Stimulated activated CD8-positive, alpha-beta memory T cell treated with anti-CD3 and anti-CD28 coated beads, Interleukin-4, amount 100 ng/mL, for 24 hours (primary cell): ENCODE measurements at places on chromosomes 1 and 21.

DNA sequence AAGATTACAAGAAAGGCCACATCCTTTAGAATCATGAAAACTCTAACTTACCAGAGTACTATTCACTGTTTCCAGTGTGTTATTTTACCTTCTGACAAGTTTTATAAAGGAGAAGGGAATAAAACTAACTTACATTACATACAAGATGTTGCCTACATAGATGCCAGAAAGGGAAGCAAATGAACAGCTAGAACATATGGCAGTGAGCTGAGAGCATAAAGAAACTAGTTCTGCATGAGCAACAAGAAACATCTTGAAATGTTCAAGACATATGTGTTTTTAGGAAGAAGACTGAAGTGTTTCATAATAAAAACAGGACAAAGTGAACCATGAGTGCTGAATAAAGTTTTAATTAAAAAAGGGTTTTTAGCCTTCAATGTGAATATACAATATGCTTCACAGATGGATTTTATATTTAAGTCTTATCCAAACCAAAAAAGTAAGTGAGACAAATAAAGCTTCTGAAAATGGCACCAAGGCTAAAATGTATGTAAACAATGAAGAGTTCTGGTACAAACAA is 39.4 kb downstream of the SLC5A9 start:
- DNase-seq = no peak

DNA sequence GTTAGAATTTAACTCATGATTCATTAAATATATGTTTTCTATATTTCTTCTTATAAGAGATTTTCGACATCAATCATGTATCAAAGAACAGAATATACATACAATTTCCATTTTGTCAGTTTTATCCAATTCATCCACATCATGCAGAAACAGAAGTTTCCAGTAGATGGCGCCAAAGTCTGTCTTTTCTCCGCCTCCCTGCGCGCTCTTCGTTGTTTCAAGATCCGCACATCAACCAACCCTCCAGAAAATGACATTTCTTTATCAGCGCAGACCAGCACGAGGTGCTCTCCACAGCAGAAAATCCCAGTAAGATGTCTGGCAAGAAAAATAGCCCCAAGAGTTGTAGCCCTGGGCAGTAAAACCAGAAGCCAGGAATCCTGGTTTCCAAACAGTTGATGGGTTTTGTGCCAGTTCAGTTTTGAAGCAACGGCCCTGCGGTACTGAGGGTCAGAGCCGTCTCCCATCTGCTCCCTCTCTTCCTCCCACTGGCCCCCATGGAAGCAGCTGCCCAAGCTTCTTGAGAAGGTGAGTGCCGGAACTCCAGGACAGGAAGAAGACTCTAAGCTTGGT is 38.6 kb upstream of the GPR137B start:
- peak; percentile 26 for DNase-seq

- no peak for DNase-seq
Measured at GRCh38 chr1:45623972-45624371, at the start of gene CCDC17. CCDC17 (minus strand) TSS chr1:45624054; CDS start chr1:45623909, 145 bp downstream.

DNA sequence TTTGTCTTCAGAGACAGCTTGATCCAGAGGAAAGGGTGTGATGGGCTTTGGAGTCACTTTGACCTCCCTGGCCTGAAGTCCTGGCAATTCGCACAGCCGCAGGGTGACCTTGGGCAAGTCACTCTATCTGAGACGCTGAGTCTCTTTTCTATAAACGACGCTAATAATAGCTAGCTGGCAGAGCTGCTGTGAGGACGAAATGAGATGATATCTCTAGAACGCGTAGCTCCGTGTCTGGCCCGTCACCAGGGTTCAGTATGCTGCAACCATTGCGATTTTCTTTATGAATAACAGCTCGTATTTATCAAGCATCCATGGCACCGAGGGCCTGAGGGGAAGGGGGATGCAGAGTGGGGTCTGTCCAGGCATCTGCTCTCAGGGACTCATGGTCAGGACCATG is 58.7 kb downstream of the IGSF21 start:
- no peak for DNase-seq

GRCh38 chr1:172499636-172500141 is 33.3 kb upstream of the SUCO start:
- DNase-seq = no peak

- no peak for DNase-seq
Measured at GRCh38 chr1:19462781-19463503, 22.4 kb downstream of the CAPZB start.

GRCh38 chr21:46083791-46084561 is 13.9 kb upstream of the COL6A2 start:
- no peak for DNase-seq

DNA sequence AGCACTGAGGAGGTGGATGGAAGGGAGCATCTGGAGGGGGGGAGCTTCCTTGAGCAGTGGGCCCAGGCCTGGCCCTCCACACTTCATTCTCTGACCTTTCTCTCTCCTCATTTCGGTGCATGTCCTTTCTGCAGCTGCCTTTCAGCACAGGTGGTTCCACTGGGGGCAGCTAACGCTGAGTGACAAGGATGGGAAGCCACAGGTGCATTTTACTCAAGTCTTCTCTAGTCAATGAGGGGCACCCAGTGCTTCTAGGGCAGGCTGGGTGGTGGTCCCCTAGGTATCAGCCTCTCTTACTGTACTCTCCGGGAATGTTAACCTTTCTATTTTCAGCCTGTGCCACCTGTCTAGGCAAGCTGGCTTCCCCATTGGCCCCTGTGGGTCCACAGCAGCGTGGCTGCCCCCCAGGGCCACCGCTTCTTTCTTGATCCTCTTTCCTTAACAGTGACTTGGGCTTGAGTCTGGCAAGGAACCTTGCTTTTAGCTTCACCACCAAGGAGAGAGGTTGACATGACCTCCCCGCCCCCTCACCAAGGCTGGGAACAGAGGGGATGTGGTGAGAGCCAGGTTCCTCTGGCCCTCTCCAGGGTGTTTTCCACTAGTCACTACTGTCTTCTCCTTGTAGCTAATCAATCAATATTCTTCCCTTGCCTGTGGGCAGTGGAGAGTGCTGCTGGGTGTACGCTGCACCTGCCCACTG is 43.2 kb downstream of the YARS1 start:
- no peak for DNase-seq

- no peak for DNase-seq
Measured at GRCh38 chr1:7284839-7285435, 486.2 kb upstream of the VAMP3 start.

DNA sequence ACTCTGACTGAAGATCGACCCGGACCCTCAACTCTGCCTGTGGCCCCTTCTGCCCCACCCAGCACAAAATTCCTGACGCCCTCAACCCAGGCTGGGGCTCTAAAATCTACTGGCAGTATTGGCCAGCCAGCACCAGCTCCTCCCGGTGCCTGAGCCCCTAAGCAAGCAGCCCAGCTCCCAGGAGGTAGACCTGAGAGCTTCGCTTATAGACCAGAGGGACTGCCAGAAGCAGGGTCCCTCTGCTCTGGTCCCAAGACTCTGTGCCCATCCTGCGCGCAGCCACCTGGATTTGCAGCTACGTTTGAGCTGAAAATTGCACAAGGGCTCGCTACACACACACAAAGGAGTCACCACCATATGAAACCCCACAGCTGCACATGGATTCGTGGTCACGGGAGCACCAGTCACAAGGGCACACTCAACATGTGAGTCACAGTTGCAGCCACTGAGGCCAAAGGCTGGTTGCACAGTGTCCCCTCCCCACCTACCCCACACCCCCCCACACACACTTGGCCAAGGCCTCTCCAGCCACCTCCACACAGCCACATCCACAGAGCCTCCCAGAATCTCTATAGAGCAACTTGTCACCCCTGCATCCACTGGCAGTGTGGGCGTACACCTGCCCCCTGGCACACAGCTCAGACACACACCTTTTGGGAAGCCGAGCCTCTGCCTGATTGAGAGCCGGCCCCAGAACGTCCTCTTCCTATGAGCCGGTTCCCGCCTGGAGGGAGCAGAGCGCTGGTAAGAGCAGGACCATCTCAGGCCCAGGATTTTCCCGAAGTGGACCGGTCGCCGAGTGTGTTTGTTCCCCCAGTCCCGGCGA is 1.1 kb upstream of the DMBX1 start:
- no peak for DNase-seq

DNA sequence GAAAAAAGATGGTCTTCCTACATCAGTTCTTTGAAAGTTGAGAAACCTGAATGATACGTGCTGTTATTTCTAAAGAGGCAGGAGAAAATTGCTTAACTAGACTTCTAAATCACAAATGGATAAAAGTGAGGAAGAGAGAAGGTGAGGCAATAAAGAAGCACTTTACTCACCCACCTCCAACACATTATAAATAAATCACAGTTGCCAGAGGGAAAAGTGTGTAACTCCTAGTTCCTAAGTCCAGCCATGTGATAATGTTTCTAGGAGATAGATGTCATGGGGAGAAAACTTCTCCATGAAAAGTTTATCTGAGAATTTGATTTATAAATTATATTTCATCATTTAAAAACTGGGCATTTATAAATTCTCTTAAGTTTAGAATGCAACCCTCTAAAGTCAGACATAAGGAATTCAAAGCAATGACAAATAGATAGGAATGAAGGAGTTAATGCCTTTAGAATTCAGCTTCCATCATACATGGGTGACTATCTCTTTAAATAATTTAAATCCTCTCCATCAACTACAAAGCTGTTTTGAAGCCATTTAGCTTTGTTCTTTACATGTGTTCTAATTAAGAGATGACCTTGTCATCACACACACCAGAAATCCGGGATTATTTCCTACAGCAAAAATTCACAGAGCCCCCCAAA is 60.0 kb downstream of the NRIP1 start:
- no peak for DNase-seq

- DNase-seq = no peak
Measured at GRCh38 chr1:21886486-21887215, 50.5 kb downstream of the HSPG2 start.

- DNase-seq = no peak
Measured at GRCh38 chr1:60331647-60332046, 258.1 kb upstream of the C1orf87 start.

DNA sequence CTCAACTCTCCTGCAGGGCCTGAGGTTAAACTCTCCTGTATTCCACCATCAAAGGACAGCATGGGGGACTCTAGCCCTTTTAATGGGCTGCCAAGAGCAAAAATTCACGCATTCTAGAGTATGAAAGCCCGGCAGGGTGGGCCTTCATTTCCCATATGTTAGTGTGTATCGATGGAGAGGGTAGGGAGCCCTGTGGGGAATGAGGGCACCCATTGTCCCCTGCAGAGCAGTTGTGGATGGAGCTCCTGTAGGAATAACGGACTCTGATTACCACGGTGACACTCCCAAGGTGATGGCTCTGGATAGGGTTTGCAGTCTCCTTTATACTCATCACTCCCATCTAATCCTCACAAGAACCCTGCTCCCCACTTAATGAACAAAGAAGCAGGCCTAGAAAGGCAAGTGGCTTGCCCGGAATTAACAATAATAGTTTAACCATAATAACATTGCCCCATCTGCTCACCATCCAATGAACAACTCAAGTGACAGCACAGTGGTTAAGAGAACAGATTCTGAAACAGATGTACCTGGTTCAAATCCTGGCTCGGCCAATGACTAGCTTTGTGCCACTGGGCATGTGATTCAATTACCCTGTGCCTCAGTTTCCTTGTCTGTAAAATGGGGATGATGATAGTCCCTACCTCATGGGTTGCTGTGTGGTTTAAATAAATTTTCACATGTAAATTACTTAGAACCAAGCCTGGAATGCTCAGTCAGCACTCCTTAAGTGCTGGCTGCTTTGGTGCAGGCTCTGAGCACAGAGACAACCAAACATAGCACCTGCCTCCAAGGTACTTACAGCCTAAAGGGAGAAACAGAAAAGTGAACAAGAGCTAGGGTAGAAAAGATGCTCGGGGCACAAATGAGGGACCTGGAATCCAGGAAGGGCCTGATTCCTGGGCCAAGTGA is 29.0 kb downstream of the HIVEP3 start:
- DNase-seq = no peak

DNA sequence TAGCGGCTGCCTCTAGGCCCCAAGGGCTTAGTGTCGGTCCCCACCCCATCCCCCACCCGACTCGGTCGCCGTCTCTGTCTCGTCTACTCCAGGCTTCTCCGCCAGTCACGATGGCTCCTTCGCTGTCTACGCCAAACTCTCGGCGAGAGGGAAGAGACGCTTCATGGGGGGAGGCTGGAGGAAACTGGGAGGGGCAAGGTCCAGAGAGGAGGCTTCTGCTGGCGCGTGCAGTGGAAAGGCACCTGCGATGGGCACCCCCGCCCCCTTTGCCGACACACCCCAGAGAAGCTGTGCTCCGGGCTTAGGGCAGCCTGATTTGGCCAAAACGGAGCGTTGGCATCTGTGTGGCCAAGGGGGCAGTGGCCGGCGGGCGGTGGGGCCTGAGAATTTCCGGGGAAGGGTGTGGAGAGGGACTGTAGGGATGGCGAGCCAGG is 1.2 kb upstream of the CSMD2 start:
- DNase-seq = no peak

DNA sequence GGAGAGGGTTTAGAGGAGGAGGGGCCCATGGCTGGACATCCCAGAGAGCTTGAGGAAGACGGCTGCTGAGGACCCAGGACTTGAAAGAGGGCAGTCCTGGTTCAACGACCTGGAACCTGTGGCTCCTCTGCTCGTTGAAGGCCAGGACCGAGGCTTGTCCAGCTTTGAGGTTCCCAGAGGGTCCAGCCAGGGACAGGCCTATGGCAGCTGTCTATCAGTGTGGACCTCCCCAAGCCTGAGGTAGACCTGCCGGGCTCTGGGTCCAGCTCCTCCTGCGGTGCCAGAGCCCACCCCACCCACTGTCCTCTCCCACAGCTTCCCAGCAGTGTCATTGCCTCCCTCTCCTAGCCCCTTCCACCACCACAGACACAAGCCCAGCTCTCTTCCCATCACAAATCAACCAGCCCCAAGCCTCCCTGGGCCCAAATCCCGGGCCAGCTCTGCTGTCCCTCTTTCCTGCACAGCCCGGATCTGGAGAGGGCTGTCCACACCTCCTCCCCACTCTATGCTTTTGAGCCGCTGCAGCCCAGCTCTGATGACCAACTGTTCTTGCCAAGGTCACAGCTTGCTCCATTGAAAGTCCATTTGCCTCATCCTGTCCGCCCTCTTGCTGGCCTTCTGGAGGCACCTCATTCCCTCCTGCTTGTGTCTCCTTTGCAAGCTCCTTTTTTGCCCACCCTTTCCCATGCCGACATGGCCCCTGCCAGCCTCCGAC is 48.7 kb upstream of the EDN2 start:
- DNase-seq = no peak
